ENCODE measurements at places on chromosomes 12 and 14. TPM values are rescaled to one million over a fixed set of nuclear protein-coding genes. Genes with fewer than 3 reads are reported as not detected.
A peak's percentile ranks its signal among the peaks of the same experiment; 100 is the strongest.

GRCh38 chr12:115694564-115694963 lies 582.9 kb downstream of the MED13L start:
- DNase-seq = no peak

- DNase-seq = no peak
Measured at GRCh38 chr14:61154641-61155040, 126.5 kb downstream of the TMEM30B start.

GRCh38 chr12:90090929-90091651 lies 382.5 kb upstream of the ATP2B1 start:
- DNase-seq = peak; percentile 53

GRCh38 chr12:131313635-131314034 lies 359.9 kb downstream of the ADGRD1 start:
- no peak for DNase-seq

PRPH gene
- 14.5 TPM for total RNA-seq

DNA sequence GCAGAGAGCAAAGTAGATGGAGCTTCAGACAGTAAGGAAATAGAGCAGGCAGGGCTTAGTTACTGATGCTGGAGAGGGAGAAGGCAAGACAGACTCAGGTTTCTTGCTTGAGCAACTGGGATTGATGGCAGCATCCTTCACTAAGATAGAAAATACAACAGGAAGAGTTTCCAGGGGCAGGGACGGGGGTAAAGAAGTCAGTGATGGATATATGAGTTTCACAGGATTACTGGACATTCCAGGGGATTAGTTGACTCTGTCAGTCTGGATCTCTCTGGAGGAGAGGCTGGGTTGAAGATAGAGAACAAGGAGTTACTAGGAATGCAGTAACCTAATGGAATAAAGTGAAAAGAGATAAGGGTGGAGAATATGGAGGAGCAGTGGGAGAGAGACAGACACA lies 74.5 kb upstream of the ATF1 start:
- DNase-seq = no peak

Measured in stomach (tissue), 19 donors.